Activated CD4-positive, alpha-beta T cell treated with anti-CD3 and anti-CD28 coated beads, Interleukin-2, amount 10 ng/mL, durations not matched to agents 24 days and 14 days (primary cell): ENCODE measurements at places on chromosomes 3 and 15. TPM values are rescaled to one million over a fixed set of nuclear protein-coding genes. Genes with fewer than 3 reads are reported as not detected.

DNA sequence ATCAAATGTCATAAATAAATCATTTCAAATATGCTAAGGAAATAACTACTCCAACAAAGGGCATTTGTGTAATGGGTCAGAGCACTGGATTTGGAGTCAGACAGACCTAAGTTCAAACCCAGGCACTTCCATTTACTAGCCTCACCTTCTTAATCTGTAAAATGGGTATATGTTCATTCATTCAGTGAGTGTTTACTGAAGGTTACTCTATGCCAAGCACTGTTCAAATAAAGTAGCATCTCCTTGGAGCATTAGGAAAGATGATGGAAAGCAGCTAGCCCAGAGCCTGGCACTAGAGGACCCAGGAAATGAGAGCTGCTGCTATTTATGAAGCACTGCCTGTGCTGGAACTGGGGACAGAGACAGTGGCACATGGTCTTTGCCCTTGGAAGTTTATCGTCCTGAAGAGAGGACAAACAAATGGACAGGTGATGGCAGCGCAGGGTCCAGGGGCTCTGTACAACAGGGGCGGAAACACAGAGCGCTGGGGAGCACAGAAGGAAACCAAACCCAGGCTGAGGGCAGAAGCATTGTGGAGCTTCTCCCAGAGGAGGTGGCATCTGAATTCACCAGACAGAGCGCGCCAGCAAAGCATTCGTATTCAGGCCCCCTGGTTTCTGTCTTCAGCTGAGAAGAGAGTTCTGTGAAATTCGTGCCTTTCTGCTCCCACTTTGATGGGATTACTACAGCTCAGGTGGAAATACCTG, 19.0 kb downstream of the TM4SF4 start:
- no peak for DNase-seq

- DNase-seq: no peak
Measured at GRCh38 chr15:78840661-78841375, 29.6 kb upstream of the ADAMTS7 start.

GRCh38 chr3:128490915-128491690, 1.9 kb downstream of the GATA2 start:
- DNase-seq: peak; percentile 65

Gene CORO2B
- total RNA-seq: 0.09 and 0.16 TPM in 2 replicates

Gene PPP1R14D
- total RNA-seq: not detected in 2 replicates

Gene CHRM5
- total RNA-seq: not detected in 2 replicates

Gene SAXO2
- total RNA-seq: 1.1 and 1.8 TPM in 2 replicates

Gene CACNA1D
- 0.62 and 0.77 TPM in 2 replicates for total RNA-seq

Gene GRIP2
- total RNA-seq: not detected in 2 replicates
